T follicular helper cell (primary cell): ENCODE measurements at places on chromosomes 1 and 21.

- DNase-seq: no peak
These were observed 60.8 kb downstream of the SLC37A1 start for GRCh38 chr21:42574234-42575027.

GRCh38 chr1:39124282-39124681, 80.2 kb upstream of the MACF1 start:
- no peak for DNase-seq

GRCh38 chr1:149929856-149930255, 2.3 kb upstream of the SF3B4 start:
- no peak for DNase-seq

DNA sequence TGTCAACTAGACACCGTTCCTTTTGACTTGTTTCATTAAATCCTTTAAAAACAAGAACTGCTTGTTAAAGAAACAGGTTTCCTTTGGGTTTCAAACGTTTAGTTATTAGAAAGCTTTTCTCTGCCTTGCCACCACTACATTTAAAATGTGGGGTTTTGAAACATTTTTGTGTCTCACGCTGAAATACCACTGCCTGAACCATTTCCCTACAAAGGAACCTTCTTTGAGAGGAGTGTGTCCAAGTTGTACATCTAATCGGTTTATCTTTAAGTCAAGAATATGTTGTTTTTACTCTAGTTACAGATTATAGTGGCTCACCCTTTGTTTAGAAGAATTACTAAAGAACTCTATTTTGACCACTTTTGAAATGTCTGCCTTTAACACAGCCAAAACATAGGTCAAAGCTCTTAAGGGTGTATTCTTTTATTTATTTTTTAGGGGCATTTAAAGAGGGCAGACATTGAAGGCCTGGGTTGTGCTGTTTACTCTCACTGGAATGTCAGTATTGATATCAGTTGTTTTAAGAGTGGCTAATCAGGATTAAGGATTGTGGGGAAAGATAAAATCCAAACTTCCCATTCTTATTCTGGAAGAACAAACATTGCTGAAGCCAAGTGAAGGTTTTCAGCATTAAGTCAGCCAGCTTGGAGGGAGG, 143.4 kb downstream of the GALNT2 start:
- no peak for DNase-seq

DNA sequence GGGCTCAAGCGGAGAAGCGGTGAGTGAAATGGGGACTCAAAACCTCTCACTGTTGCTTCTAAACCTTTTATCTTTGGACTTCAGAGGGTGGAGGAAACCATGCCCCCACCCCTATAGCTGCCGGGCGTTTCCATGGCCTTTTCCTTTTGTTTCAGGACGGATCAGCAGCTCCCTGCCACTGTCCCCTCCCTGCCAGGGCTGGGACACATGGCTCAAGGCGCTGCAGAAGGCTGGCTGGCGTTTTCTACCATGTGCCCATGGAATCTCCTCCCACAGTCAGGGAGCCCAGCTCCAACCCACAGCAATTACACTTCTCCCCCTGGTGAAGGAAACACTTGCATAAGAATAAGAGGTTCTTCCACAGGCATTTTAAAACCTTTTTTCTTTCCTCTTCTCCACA, 812.7 kb downstream of the PLA2G4A start:
- DNase-seq: no peak

DNA sequence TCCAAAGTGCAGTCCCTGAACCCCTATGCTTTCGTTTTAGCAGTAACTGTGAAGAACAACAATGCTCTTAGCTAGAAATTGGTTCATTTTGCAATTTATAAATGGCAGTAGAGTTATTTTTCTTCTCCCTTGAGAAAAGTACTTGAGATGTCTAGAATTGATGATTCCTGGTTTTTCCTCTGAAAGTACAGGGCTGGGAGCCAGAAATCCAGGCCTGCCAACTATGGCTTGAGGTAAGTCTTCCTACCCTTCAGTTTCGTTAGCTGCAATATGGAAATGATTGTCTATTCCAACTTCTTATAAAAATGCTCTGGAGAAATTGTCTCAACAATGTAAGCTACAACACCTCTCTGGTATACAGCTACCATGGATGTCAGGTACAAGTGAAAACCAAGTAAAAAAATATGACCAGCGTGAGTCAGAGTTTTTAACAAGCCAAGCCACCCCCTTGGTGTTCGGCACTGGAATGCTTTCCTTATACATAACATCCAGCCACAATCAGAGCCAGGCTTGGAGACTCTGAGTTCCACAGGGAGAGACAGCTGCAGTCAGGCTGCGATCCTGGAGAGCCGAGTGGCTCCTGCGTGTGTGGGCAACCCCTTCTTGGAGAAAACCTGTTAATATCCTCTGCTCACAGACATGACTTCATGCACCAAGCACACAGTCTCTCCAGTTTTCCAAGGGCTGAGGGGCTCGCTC, 22.0 kb downstream of the TSPAN2 start:
- DNase-seq: no peak

DNA sequence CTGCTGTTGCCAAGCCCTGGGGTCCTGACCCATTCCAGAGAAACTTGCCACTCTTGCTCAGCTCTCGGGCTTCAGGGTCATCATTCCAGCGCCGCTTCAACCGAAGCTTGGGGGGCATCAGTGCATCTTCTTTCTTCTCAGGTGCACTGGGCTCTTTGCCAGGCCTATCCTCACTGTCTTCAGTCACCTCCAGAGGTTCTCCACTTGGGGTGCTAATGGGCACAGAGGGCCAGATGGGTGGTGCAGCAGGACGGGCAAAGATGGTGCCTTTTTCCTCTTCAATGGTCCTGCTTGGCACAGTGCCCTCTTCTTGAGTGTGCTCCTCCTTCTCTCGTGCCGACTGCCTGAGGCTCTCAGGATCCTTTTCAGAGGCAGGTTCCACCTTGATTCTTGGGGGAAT, 13.3 kb downstream of the ETV3 start:
- DNase-seq: no peak

DNA sequence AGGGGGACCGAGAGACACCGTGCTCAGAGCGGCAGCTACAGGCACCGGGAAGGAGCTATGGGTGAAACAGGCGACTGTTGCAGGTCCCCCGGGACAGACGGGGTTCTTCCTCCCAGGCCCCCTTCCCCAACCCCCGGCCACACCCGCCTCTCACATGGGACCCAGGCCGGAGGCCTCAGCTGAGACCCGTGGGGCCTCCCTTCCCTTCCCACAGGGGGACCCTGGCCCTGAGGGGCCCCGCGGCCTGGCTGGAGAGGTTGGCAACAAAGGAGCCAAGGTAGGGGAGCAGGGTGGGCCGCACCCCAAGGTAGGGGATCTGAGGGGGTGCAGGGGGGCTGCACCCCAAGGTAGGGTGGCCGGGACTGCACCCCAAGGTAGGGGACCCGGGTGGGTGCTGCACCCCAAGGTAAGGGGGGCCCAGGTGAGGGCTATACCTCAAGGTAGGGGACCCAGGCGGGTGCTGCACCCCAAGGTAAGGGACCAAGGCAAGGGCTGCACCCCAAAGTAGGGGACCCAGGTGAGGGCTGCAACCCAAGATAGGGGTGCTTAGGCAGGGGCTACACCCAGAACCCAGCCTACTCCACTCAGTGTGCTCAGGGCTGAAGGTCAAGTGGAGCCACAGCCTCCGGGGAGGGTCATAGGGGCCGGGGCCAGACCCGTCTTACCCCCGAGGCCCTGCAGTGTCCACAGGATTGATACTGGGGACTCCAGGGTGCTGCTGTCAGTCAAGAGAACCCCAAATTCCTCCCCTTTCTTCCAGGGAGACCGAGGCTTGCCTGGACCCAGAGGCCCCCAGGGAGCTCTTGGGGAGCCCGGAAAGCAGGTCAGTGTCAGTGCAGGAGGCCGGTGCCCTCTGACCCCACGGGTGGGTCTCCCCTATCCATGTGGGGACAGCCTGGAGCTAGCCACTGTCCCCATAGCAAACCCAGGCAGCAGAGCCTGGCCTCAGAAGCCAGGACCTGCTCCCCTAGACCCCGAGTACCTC, 22.7 kb downstream of the COL6A2 start:
- no peak for DNase-seq

- no peak for DNase-seq
These were observed 169.0 kb upstream of the C1orf105 start for GRCh38 chr1:172251486-172251885.

- no peak for DNase-seq
These were observed 437.0 kb upstream of the PROX1 start for GRCh38 chr1:213550804-213551203.

DNA sequence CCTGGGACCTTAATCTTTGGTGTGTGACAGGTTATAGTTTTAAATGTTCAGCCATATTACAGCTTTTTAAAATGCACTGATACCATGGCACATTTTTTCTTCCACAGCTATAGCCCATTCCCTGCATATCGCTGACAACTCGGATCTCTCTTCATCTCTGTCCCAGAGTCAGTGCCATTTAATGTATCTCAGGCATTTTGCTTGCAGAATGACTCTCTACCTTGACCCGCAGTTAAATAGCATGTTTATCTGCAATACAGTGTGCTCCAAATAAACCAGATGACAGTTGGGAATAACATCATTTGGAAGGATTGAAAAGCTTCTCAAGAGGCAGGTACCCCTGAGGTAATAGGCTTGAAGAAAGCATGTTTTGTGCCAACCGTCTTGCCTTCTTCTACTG, 99.8 kb upstream of the USH2A start:
- DNase-seq: no peak

GRCh38 chr1:68221980-68222373, 10.3 kb downstream of the WLS start:
- no peak for DNase-seq

- peak; percentile 42 for DNase-seq
These were observed 38.7 kb upstream of the TTC34 start for GRCh38 chr1:2840036-2840809.

- no peak for DNase-seq
These were observed 2.1 kb downstream of the BRINP2 start for GRCh38 chr1:177172866-177173265.

DNA sequence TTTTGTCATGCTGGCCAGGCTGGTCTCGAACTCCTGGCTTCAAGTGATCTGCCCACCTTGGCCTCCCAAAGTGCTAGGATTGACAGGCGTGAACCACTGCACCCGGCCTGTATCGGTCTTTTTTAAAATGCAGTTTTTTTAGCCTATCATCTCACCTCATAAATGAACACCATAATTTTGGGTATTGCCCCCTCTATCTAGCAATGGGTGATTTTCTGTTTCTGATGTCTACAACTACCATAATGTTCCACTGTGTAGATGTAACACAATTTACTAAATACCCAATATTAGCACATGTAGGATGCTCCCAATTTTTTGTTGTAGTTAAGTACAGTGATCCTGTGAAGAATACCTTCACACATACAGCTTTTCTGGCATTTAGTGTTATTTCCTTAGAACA, 2.0 kb upstream of the CAMTA1 start:
- DNase-seq: no peak

DNA sequence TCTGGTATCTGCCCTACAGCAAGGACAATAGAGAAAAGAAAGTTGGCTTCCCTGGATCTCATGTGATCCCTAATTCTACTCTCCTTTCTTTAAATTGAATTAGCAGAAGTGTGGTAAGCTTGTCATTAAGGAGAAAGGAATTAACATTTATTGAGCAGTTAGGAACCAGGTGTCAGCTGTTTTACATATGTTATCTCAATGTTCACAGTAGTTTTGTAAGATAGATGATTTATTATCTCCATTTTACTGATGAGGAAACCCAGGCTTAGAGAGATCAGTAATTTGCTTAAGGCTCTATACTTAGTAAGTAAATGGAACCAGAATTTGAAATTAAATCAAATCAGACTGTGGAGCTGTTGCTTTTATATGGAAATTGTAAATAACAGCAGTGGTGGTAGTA, 8.0 kb downstream of the XPR1 start:
- DNase-seq: no peak

DNA sequence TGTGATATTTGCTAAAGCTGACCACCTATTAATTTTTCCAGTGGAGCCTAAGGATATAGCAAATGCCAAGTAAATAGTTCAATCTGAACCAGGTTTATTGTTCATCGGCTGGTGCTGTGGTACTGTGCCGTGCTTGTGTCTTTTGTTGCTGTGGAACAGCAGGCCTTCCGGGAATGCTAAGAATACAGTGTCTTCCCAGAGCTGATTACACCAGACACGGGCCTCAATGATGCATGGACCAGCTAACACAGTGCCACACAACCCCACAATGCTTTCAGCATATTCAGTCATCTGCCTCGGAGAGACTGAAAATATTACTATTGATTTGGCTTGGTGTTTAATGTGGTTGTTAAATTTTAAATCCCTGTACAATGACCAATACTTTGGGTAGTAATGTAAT, 415.4 kb downstream of the PTBP2 start:
- DNase-seq: no peak

- no peak for DNase-seq
These were observed 11.9 kb downstream of the ADGRB2 start for GRCh38 chr1:31752258-31752657.

- DNase-seq: no peak
These were observed 123.7 kb downstream of the NAV1 start for GRCh38 chr1:201662646-201663045.

GRCh38 chr1:155761736-155762405, 73.0 kb downstream of the DAP3 start:
- no peak for DNase-seq

DNA sequence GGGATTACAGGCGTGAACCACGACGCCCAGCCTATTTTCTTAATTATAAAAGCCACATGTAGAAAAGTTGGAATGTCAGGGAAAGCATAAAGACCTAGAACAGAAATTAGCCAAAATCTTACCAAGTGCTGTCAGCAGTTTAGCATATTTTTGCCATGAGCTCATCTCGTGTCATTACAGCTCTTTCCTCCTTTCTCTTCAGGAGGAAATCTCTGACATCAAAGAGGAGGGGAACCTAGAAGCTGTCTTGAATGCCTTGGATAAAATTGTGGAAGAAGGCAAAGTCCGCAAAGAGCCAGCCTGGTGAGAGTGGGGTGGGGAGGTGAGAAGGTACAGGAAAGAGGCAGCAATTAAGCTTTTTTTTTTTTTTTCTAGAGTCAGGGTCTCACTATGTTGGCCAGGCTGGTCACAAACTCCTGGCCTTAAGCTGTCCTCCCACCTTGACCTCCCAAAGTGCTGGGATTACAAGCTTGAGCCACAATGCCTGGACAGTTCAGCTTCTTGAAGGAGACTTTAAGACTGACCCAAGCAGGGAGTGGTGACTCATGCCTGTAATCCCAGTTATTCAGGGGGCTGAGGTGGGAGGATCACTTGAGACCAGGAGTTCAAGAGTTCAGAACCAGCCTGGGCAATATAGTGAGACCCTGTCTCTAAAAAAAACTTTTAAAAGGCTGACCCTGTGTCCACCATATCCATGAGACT, 8.4 kb upstream of the BGLAP start:
- no peak for DNase-seq

DNA sequence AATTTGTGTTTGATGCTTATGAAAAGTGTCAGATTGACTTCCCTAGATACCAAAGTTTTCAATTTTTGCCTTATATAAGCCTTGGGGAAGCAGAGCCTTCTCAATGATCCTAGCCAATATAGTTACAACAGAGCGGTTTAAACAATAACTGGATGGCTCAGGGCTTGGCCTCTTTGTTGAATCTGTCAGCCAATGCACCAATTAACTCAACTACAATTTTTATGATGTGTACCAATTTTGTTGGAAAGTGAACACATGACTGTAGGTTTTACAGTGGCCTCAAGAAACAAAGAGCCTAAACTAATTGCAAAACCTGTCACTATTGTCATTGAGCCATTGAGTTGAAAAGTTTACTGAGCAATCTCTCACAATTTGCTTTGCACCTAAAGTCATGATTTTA, 71.6 kb upstream of the RGS18 start:
- no peak for DNase-seq
